ENCODE measurements at places on chromosomes 4 and X. TPM values are rescaled to one million over a fixed set of nuclear protein-coding genes. Genes with fewer than 3 reads are reported as not detected.

MAGEE2 gene
- polyA plus RNA-seq: 0.69 TPM

- DNase-seq: no peak
These were observed 30.9 kb upstream of the HSD17B13 start for GRCh38 chr4:87353592-87353991.

DNA sequence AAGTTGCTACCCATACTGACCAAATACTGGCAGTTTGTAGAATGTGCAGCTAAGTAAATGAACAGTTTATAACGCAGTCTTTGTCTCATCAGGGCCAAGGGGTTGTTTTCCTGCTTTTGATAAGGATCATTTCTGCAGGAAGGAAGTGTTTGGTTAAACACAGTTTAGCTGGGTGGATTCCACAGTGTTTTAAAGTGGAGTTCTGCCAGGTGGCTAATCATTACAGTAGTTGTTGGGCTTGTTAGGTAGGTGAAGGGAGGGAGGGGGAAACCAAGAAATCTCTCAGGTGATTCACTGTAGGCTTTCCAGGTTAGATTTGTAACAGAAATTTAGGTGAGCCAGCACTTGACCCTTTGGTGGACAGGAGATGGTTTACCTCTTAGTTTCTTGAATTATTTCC, 58.1 kb downstream of the FNIP2 start:
- DNase-seq: no peak

- DNase-seq: no peak
These were observed 39.6 kb downstream of the FNIP2 start for GRCh38 chr4:158808399-158808798.

DNA sequence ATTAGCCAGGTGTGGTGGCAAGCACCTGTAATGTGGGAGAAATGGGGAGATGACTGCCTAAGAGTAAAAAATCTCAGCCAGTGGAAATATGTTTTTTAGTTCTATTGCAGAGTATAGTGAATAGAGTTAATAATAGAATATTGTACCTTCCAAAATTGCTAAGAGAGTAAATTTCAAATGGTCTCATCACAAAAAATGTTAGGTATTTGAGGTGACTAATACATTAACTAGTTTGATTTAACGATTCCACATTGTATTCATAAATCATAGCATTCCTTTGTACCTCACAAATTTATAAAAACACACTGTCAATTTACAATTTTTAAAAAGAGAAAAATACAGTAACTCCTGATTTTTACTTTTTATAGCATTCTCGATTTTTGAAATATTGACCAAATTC, 681.5 kb upstream of the EPHA5 start:
- DNase-seq: no peak

GRCh38 chr4:33160126-33160525, 2440.0 kb downstream of the PCDH7 start:
- DNase-seq: no peak

Data from right renal cortex interstitium (tissue), 3 donors.